ENCODE measurements at places on chromosomes 5 and 9.

- peak; percentile 7 for DNase-seq
These were observed 40.7 kb downstream of the F2RL2 start for GRCh38 chr5:76582230-76583162.

DNA sequence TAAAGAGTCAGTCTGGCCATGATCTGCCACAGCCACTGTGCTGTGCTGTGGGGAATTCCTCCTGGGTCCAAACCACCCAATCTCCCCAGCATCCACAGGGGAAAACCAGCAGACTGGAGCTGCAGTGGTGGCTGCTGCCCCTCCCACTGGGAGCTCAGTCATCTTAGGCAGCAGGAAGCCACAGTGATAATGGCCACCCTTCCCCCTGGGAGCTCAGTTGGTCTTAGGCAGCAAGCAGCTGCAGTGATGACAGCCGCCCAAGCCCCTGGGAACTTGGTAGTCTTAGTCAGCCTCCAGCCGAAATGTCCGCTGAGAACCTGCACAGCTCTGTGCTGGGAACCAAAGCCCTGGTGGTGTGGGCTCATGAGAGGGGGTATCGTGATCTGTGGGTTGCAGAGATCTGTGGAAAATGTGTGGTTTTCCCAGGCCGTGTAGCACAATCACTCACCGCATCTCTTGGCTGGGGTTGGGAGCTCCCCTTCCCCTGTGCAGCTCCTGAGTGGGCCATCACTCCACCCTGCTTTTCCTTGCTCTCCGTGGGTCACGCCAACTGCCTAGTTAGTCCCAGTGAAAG lies 38.4 kb upstream of the SMIM15 start:
- DNase-seq: peak; percentile 42

GRCh38 chr5:102049517-102049916 lies 246.6 kb downstream of the SLCO4C1 start:
- no peak for DNase-seq

GRCh38 chr9:136007934-136008692 lies 46.9 kb upstream of the UBAC1 start:
- DNase-seq: peak; percentile 37

- DNase-seq: no peak
These were observed 438.5 kb upstream of the RGMB start for GRCh38 chr5:98334946-98335345.

DNA sequence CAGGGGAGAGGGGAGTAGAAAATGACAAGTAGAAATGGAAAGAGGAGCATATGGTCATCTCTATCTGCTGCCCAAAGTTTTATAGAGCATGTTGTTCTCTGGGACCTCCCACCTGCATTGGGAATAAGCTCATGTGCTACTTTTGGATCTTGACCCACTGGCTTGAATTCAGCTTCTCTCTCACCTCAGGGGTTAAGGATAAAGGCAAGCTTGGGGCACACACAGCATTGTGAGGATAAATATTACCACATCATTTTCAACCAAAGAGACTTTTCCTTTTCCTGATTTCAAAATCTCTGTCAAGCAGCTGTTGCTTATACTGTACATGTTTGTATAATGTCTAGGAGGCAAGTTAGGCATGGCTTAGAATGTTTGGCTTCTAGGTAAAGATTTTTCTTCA lies 16.6 kb downstream of the ATP10B start:
- no peak for DNase-seq

DNA sequence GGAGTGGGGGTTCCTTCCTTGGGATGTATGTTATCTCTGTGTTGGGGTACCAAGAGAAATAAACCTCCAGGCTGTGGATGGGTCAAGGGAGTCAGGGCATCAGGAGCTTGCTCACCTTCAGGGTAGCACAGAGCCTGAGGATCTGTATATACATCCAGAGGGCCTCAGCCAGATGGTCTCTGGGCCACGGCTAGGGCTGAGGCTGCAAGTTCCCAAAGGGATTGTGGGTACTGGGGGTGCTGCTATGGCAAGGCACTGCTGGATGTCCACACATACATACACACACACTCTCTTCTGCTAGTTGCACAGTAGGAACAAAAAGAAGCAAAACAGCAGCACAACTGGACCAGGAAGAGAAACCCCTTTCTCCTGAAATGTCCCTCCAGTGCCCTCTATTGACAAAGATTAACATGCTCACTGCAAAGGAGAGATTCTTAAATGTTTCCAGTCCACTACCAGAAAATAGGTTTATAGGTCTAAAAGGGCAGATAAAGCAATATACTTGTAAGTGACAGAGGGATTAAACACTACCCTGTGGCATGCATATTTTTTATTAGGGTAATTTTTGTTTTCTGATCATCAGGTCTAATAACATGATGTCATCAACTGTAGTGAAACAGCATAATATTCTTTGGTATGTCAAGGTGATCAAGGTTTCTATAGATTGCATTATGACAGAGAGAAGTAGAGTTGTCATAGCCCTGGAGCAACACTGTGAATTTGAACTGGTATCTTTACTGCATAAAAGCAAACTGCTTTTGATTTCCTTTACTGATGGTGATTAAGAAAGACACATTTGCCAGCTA lies 56.3 kb upstream of the KCNN2 start:
- peak; percentile 55 for DNase-seq

DNA sequence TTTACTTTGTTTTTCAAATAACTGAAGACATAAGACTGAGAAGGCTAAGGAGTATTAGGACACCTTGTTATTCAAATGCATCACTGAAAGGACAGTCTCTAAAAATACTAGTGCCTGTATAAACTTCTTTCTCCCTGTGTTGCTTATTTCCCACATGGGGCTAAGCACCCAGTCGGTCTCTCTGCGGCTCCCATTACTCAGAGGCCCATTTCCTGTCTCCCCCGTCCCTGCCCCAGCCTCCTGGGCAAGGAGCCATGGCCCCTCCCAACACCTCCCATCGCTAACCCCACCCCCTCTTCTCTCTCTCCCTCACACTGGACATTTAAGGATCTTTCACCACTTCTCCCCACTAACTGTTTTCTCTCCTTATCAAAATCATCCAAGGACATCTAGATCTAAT lies 81.9 kb downstream of the EBF1 start:
- peak; percentile 37 for DNase-seq

- no peak for DNase-seq
These were observed 269.6 kb upstream of the KLF4 start for GRCh38 chr9:107759009-107759822.

DNA sequence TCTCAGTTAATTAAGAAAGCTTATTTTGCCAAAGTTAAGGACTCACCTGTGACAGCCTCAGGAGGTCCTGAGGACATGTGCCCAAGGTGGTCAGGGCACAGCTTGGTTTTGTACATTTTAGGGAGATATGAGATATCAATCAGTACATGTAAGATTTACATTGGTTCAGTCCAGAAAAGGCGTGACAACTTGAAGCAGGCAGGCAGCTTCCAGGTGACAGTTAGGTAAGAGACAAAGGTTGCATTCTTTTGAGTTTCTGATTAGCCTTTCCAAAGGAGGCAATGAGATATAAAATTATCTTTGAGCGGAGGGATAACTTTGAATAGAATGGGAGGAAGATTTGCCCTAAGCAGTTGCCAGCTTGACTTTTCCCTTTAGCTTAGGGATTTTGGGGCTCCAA lies 47.8 kb downstream of the SLC1A1 start:
- DNase-seq: peak; percentile 19

DNA sequence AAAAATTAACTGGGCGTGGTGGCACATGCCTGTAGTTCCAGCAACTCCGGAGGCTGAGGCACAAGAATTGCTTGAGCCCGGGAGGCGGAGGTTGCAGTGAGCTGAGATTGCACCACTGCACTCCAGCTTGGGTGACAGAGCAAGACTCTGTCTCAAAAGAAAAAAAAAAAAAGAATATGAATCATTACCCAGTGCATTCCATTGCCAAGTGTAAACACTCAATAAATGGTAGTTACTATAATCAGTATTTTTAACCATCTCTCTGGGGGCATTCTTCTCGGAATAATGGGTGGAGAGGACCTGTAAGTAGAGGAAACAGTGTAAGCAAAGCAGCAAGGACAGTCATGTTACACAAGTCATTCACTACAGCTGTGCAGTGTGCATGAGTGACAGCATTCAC lies 13.8 kb upstream of the RANBP17 start:
- no peak for DNase-seq

- peak; percentile 97 for DNase-seq
These were observed 191.0 kb upstream of the S1PR3 start for GRCh38 chr9:88800329-88800682.

All from mesendoderm (in vitro differentiated cells).